ENCODE measurements at places on chromosomes 3 and 15. TPM values are rescaled to one million over a fixed set of nuclear protein-coding genes. Genes with fewer than 3 reads are reported as not detected.

The ACSBG1 gene
- 0.58 TPM for total RNA-seq

The MUC20 gene
- 58.1 TPM for total RNA-seq

The GPR27 gene
- 2.2 TPM for total RNA-seq

The PROK2 gene
- 0.35 TPM for total RNA-seq

The EOMES gene
- 0.20 TPM for total RNA-seq

- no peaks in the 10 kb centered on the region for H3K36me3 ChIP-seq
- H3K4me3 ChIP-seq, result no peak overlapping the region
- peak; percentile 38 for DNase-seq
Observed at GRCh38 chr3:9552252-9552999, 1.2 kb downstream of the LHFPL4 start.

GRCh38 chr15:79467865-79468586 lies 35.9 kb downstream of the MINAR1 start:
- no peak for DNase-seq
- H3K27me3 ChIP-seq, result no peaks in the 10 kb centered on the region
- no peaks in the 10 kb centered on the region for H3K4me1 ChIP-seq
- no peak overlapping the region for H3K4me3 ChIP-seq
- no peaks in the 10 kb centered on the region for H3K36me3 ChIP-seq
- H3K27ac ChIP-seq, result no peak overlapping the region

GRCh38 chr3:45164056-45164455 lies 17.9 kb upstream of the CDCP1 start:
- H3K4me1 ChIP-seq, result peaks cover 9% of the 10 kb centered on the region
- no peak overlapping the region for H3K27ac ChIP-seq
- no peak overlapping the region for H3K4me3 ChIP-seq
- DNase-seq, result no peak
- H3K27me3 ChIP-seq, result no peaks in the 10 kb centered on the region
- H3K36me3 ChIP-seq, result no peaks in the 10 kb centered on the region

GRCh38 chr3:190116551-190117067 lies 4.1 kb downstream of the P3H2 start:
- no peak overlapping the region for H3K27ac ChIP-seq
- no peaks in the 10 kb centered on the region for H3K27me3 ChIP-seq
- no peaks in the 10 kb centered on the region for H3K4me1 ChIP-seq
- DNase-seq, result no peak
- no peak overlapping the region for H3K4me3 ChIP-seq

- H3K36me3 ChIP-seq, result no peaks in the 10 kb centered on the region
- H3K27ac ChIP-seq, result no peak within 1 kb of the TSS
- peak; percentile 81 for DNase-seq
- no peak within 1 kb of the TSS for H3K4me3 ChIP-seq
- H3K4me1 ChIP-seq, result no peaks in the 10 kb centered on the region
Observed at GRCh38 chr3:52444860-52445793, at the start of gene SEMA3G. Gene SEMA3G (minus strand): TSS chr3:52445103. CDS start chr3:52445027, 76 bp downstream.

- no peaks in the 10 kb centered on the region for H3K4me1 ChIP-seq
- no peak overlapping the region for H3K4me3 ChIP-seq
- H3K36me3 ChIP-seq, result no peaks in the 10 kb centered on the region
- no peak overlapping the region for H3K27ac ChIP-seq
Observed at GRCh38 chr15:73139744-73140553, 87.7 kb downstream of the NEO1 start.

GRCh38 chr15:69807721-69808120 lies 290.0 kb downstream of the TLE3 start:
- H3K4me3 ChIP-seq, result no peak overlapping the region
- no peak overlapping the region for H3K27ac ChIP-seq
- no peaks in the 10 kb centered on the region for H3K36me3 ChIP-seq
- H3K27me3 ChIP-seq, result no peaks in the 10 kb centered on the region
- no peaks in the 10 kb centered on the region for H3K4me1 ChIP-seq

GRCh38 chr3:43638594-43639447 lies 17.0 kb upstream of the ANO10 start:
- no peaks in the 10 kb centered on the region for H3K27me3 ChIP-seq
- DNase-seq, result peak; percentile 70
- H3K4me1 ChIP-seq, result no peaks in the 10 kb centered on the region
- no peaks in the 10 kb centered on the region for H3K36me3 ChIP-seq
- no peak overlapping the region for H3K27ac ChIP-seq
- no peak overlapping the region for H3K4me3 ChIP-seq

DNA sequence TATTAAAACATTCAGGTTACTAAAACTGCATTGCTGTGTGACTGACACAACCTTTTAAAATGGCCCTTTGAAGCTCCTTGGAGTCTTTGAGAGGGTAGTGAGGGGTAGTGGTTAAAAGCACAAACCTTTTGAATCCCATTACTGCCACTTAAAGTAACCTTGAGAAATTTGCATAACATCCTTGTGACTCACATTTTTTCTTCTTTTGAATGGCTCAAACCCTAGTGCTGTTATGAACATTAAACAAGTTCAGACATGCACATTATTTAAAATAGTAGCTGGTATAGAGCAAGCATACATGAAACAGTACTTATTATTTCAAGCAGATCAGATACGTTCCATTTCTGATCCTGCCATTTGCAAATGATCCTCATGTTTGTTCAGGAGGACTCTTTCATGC lies 3.7 kb upstream of the CLDN1 start:
- H3K36me3 ChIP-seq, result no peaks in the 10 kb centered on the region
- no peaks in the 10 kb centered on the region for H3K4me1 ChIP-seq
- H3K27ac ChIP-seq, result no peak overlapping the region
- H3K27me3 ChIP-seq, result no peaks in the 10 kb centered on the region

GRCh38 chr15:67116742-67117141 lies 51.3 kb downstream of the SMAD3 start:
- peak overlapping the region; percentile 42 for H3K27ac ChIP-seq
- no peaks in the 10 kb centered on the region for H3K27me3 ChIP-seq
- peak; percentile 59 for DNase-seq
- no peak overlapping the region for H3K4me3 ChIP-seq
- peaks cover 25% of the 10 kb centered on the region for H3K4me1 ChIP-seq
- H3K36me3 ChIP-seq, result no peaks in the 10 kb centered on the region

DNA sequence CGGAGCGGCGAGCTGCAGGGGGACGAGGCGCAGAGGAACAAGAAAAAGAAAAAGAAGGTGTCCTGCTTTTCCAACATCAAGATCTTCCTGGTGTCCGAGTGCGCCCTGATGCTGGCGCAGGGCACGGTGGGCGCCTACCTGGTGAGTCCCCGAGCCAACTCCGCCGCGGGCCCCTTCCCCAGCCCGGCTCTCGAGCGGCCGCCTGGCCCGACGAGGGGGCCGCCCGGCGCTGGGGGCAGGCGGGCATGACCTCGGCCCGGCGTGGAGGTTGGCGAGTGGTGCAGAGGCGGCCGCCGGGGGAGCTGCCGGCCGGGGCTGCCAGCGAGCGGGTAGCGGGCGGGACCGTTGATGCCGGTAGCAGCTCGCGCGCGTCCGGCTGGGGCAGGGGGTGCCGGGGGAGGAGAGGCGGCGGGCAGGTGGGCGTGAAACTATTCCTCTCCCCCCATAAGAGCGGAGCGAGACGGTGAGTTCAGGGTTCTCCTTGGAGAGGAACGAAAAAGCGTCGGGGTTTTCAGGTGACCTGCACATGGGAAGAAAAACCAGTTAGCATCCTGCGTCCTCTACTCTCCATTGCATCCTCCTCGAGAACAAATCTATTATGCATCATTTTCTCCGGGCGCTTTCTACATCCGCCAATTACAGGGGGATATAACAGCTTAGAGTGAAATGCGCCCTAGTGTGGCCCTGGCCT lies 585 bp downstream of the SLCO3A1 start:
- H3K27me3 ChIP-seq, result no peaks in the 10 kb centered on the region
- no peaks in the 10 kb centered on the region for H3K36me3 ChIP-seq
- peak overlapping the region; percentile 68 for H3K4me3 ChIP-seq

DNA sequence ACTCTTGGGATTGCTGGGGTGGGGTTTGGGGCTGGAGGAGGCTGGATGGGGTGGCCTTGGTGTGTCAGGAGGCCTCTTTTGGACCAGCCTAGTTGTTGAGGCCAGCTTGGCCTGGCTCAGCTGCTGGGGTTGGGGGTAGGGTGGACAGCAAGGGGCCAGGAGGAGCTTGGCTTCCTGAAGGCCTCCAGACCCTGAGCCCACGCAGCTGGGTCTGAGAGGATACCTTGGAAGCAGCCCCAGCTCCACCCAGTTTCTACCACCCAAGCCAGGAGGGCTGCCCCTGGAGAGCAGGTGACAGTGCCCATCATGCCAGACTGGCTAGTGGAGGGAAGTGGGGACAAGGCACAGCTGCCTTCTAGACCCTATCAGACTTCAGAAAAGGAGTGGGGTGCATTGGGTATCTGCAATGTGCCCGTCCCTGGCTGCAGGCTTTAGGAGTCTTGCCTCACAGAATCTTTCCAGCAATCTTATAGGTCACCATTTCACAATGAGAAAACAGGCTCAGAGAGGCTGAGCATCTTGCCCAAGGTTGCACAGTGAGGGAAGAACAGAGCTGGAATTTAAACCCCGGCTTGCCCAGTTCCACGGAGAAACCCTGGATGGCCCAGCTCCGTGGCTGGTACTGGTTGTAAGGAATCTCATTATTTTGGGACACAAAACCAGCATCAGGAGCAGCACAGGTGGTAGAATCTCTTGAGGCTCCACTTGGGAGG lies 83.0 kb downstream of the LINGO1 start:
- H3K4me3 ChIP-seq, result no peak overlapping the region
- no peaks in the 10 kb centered on the region for H3K36me3 ChIP-seq
- DNase-seq, result no peak
- H3K4me1 ChIP-seq, result no peaks in the 10 kb centered on the region
- H3K27me3 ChIP-seq, result no peaks in the 10 kb centered on the region
- no peak overlapping the region for H3K27ac ChIP-seq

DNA sequence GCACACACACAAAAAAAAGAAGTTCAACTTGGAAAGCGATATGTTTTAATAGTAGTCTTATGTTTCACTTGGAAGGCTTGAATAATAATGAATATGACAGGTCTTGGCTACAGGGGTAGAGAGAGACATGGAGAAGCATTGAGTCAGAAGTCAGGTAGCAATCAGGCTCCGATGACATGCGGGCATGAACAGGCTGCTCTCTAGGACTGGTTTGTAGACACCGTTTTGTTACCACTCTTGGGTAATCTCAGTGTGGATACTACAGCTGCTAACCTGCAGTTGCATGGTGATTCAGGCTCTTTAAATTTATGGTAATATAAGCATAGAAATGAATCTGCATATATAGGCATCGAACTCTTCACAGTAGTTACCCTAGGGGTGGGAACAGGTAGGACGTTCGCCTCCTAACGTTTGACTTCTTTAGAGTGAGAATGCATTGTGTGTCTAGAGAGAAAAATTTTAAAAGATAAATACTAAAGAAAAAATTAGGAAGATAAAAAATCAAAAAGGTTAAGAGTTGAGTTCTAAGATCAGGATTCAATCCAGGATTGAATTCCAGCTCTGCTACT lies 241.6 kb upstream of the KBTBD8 start:
- no peak for DNase-seq
- H3K4me3 ChIP-seq, result no peak overlapping the region
- no peaks in the 10 kb centered on the region for H3K27me3 ChIP-seq
